GM12878 (cell line): ENCODE measurements at places on chromosomes 5 and 9. TPM values are rescaled to one million over a fixed set of nuclear protein-coding genes. Genes with fewer than 3 reads are reported as not detected.
A peak's percentile ranks its signal among the peaks of the same experiment; 100 is the strongest.

Gene FAM221B
- total RNA-seq = not detected in 2 replicates

DNA sequence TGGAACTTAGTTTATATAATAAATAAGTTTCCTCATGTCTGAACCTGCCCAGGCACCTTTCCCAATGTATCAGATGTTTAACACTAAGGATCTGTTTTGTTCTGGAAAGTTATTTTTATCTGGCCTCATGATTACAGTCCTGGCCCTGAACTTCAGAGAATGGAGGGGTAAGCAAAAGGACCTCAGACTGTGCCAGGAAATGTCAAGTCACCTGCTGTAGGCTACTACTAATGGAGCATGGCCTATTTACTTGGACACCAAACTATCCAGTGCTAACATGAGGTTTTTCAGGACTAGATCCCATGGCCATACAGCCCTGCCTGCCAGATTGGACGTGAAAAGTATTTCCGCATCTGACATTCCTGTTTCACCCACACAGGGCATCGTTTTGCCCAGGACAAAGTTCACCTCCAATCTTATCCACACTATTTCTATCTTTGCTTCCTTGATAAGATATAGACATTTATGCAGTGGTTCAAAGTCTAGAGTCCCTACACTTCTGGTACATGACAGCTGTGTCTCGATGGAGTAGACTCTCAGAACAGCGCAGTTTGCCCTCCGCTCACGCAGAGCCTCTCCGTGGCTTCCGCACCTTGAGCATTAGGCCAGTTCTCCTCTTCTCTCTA lies at the start of gene BTNL8:
TSS of gene BTNL8 (plus strand) at position 539 of the 626 bp plus-strand sequence. CDS start 152 bp downstream, outside the sequence.
- no peak for DNase-seq

Gene FBLL1
- total RNA-seq = 0.13 TPM in 1 of 2 replicates, not detected in the other

Gene PTGES
- not detected in 2 replicates for total RNA-seq

- no peak for DNase-seq
These were observed 609.4 kb upstream of the COX7C start for GRCh38 chr5:86008293-86008692.

DNA sequence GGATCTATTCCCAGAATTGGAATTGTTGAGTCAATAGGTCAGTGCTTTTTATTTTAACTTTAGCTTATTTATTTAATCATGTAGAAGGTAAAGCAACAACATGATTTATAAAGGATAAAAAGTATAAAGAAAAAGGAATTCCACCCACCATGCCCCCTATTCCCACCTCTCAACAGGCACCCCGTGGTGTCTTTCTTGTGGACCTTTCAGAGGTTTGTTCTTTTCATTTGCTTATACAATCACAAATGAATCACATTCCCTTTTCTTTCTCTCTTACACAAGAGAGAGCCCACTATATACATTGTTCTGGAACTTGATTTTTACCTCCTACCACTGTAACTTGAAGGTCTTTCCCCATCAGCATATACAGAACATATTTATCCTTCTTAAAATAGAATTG lies 37.2 kb upstream of the SMIM32 start:
- DNase-seq = no peak

Gene CKS2
- 172 and 182 TPM in 2 replicates for total RNA-seq

Gene DRD1
- total RNA-seq = not detected in 2 replicates

GRCh38 chr9:90023861-90024260 lies 419.0 kb downstream of the GADD45G start:
- DNase-seq = no peak

DNA sequence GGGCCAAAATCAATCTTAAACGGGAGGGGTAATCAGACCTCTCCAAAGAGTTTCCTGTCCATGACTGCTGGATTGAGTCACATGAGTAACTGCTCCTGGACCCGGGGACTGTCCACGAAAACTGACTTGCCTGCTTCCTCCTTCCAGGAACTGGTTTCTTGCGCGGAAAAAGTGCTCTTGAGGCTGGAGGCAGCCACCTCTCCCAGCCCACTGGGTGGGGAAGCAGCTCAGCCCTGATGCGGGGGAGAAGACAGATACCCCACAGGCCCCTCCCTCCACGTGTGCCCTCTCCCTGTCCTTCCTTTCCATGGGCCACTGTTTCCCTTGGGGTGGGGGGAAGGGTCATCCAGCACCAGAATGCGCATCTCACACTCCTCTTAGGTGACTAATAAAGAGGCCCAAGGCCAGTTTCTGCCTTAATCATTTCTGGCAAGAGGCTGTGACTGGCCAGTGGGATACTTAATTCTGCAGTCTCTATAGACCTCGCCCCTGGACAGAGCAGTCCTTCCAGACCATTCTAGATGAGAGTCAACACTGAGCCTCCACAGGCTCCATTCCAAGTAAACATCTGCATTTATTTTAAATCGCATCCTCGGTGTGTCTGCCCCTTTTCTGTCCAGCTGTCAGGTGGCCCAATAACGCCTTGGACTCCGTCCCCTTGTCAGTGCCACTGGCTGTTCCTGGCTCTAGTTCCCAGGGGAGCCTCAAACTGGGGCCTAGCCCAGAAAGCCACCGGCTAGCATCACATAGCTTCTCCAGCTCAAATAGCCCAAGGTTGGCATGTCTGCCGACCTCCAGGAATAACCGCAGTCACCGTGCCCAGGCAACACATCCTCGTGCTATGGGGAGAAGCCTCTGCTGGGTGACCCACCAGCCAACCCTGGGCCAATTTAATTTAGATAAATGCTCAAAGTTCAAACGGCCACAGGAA lies 12.0 kb downstream of the REXO4 start:
- no peak for DNase-seq

DNA sequence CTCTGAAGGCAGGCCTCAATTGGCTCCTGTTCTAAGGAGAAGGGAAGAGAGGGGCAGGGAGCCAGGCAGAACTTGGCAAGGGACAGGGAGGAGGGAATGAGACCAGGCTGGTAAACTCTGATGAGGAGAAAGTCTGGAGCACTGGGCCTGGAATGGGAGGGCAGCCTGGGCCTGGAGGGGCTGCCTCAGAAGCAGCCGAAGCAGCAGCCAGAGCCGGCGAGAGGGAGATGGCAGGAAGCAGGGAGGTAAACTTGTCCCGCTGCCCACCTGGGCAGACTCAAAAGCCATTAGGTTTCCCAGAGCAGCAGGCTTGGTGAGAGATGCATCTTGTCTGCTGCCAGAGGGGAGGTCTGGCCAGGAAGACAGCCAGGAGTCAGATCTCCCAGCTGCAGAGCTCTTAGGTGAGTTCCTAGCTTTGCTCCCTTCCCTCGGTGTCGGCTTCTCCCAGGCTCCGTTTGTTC lies 37.0 kb upstream of the CRB2 start:
- DNase-seq = no peak

GRCh38 chr5:95731571-95732554 lies 727 bp downstream of the RHOBTB3 start:
- DNase-seq = no peak

GRCh38 chr5:6088706-6089105 lies 289.6 kb downstream of the MED10 start:
- no peak for DNase-seq

DNA sequence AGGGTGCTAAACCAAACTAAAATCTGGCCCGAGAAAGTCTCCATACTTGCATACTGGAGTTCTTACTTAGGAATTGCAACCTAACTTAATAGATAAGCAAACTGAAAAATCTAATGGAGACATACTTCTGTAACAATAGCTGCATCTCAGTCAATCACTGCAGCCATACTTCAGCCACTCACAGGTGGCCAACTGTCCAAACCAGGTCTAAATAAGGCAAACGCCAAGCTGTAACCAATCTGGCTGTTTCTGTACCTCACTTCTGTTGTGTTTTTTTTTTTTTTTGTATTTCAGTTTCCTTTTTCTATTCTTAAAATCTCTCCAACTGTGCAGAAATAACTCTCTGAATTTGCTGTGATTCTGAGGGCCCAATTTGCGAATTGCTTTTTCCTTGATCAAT lies 4.4 kb upstream of the NDUFB6 start:
- DNase-seq = no peak

- DNase-seq = peak; percentile 48
These were observed 32.9 kb downstream of the ACER2 start for GRCh38 chr9:19441730-19442129.

Gene BTNL3
- total RNA-seq = not detected in 2 replicates

GRCh38 chr9:110157823-110158664 lies 49.9 kb downstream of the C9orf152 start:
- DNase-seq = no peak

- no peak for DNase-seq
These were observed 898.2 kb upstream of the TYRP1 start for GRCh38 chr9:11794984-11795383.

DNA sequence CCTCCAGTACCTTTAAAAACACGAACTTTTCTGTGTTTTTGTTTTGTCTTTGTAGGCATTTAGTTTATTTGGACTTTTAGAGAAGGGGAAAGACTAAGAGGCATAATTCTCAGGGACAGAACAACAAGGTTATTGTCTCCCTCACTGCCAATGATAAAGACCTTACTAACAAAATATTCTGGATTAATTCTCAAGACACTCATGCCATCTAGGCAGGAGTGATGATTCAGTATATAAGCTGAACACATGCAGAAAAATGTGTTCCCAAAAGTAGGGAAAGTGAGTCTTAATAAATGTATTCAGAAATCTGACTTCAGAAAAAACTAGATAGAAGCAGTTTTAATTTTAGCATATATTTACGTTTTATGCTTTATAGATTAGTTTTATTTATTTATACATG lies 17.4 kb upstream of the ASPN start:
- no peak for DNase-seq

GRCh38 chr5:80067531-80068245 lies 32.5 kb downstream of the THBS4 start:
- no peak for DNase-seq

GRCh38 chr5:96043446-96043845 lies 81.8 kb upstream of the ELL2 start:
- no peak for DNase-seq

Gene IL9
- not detected in 2 replicates for total RNA-seq

Gene AHRR
- total RNA-seq = 27.8 and 35.2 TPM in 2 replicates

Gene ADGRD2
- total RNA-seq = not detected in 2 replicates

Gene CTNND2
- 0.13 TPM in 1 of 2 replicates, not detected in the other for total RNA-seq

Gene RNF183
- not detected in 2 replicates for total RNA-seq

DNA sequence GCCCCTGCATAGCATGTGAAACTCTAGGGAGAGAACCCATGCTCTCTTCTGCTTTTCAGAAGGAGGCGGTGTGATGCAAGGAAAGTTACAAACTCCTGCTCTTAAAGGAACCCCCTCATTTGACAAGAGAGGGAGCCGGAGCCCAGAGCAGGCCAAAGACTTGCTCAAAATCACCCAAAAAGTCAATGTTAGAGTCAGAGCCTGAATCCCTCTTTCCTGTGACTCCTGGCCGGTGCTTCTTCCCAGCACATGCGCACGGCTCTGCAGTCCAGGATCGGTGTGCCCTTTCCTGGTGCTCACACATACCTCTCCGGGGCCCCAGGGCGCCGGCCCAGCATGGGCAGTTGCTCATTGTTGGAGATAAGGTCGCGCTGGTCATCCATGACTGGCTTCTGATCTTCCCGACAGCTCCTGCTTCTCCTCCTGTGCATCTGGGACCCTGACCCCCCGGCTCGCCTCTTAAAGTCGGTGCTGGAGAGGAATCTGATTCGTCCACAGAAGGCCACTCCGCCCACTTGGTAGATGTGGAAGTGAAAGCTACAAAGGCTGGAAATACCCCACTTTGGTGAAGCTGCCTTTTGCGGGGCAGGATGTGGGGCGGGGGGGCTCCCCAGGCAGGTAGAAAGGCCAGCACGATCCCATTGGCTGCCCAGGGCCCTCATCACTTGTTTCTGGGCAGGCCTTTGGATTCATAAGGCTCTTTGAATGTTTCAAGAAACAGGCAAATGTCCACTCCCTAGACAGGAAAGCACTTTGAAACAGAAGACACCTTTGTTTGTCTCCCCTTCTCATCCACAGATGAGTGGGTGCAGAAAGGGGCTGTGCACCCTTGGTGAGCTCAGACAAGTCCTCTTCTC lies at the start of gene CD74:
TSS of gene CD74 (minus strand) at position 592 of the 857 bp plus-strand sequence. CDS start at position 431, 161 bp downstream.
- DNase-seq = peak; percentile 97

- DNase-seq = no peak
These were observed 63.1 kb upstream of the RETREG1 start for GRCh38 chr5:16679863-16680262.

- DNase-seq = no peak
These were observed 51.5 kb downstream of the CEP120 start for GRCh38 chr5:123371575-123372179.

DNA sequence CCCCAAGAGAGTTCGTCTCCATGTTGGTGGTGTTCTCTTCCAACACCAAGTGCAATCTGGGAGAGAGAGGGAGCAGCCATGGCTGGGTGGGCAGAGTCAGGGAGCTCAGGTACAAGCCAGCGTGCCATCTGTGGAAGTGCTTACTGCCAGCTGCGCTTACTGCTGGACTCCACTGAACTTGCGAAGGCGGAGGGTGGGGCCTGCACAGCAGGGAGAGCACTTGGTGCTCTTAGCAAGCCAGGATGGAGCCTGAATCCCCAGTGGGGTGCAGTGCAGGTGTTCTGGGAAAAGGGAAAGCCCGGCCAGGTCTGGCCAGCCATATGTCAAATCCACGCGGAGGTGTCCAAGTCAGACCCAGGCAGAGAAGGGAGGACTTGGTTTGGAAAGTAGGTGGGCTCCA lies 142.0 kb downstream of the FANCC start:
- no peak for DNase-seq

Gene ADAMTS13
- total RNA-seq = 1.2 and 2.0 TPM in 2 replicates

Gene CDX1
- total RNA-seq = not detected in 2 replicates

- DNase-seq = no peak
These were observed 12.6 kb downstream of the FAM78A start for GRCh38 chr9:131263701-131264100.

- DNase-seq = peak; percentile 28
These were observed 197.8 kb upstream of the NREP start for GRCh38 chr5:111954516-111955395.

DNA sequence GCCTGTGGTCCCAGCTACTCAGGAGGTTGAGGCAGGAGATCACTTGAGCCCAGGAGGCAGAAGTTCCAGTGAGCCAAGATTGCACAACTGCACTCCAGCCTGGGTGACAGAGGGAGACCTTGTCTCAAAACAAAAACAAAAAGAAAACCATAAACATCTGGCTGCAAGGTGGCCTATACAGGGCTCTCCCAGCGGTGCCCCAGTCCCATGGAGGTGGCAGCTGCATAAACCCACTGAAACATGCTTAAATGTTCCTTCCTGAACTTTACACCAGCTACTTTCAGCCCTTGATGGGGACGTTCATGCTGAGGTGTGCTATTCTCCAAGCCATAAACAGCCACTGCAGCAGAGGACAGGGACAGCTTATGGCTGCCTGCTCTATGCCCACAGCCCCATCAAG lies 35.6 kb downstream of the DROSHA start:
- no peak for DNase-seq

GRCh38 chr5:178353461-178353860 lies 120.9 kb upstream of the PHYKPL start:
- no peak for DNase-seq

Gene IFNB1
- total RNA-seq = not detected in 2 replicates

DNA sequence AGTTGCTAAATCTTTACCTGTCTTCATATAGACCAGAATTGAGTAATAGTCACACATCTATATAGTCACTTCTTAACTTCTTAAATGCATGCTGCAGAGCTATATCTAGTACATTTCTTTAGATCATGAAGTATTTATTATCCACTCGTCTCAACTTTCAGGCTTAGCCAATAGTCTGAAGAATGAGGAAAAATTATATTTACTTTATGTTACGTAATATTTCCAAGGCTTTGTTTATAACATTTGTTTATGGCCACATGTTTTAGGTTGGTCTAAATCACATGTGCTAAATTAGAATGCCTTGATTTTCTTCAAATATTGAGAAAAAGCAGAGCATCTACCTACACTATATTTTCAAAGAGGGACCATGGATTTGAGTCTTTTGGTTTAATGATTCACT lies 47.2 kb upstream of the RGMB start:
- DNase-seq = no peak

Gene EQTN
- not detected in 2 replicates for total RNA-seq
